Activated CD8-positive, alpha-beta memory T cell treated with anti-CD3 and anti-CD28 coated beads for 4 hours (primary cell): ENCODE measurements at places on chromosomes 5 and 9.

GRCh38 chr9:89428901-89429890 lies 68.7 kb downstream of the SEMA4D start:
- peak; percentile 44 for DNase-seq

- DNase-seq = no peak
These were observed 18.3 kb upstream of the TERT start for GRCh38 chr5:1312993-1313833.

GRCh38 chr9:136023410-136024225 lies 62.4 kb upstream of the UBAC1 start:
- no peak for DNase-seq

GRCh38 chr9:121910491-121911040 lies 182.5 kb downstream of the TTLL11 start:
- no peak for DNase-seq

- no peak for DNase-seq
These were observed 33.3 kb downstream of the FBXL7 start for GRCh38 chr5:15533129-15533893.

- no peak for DNase-seq
These were observed 26.5 kb downstream of the ANKRD33B start for GRCh38 chr5:10590226-10590999.

DNA sequence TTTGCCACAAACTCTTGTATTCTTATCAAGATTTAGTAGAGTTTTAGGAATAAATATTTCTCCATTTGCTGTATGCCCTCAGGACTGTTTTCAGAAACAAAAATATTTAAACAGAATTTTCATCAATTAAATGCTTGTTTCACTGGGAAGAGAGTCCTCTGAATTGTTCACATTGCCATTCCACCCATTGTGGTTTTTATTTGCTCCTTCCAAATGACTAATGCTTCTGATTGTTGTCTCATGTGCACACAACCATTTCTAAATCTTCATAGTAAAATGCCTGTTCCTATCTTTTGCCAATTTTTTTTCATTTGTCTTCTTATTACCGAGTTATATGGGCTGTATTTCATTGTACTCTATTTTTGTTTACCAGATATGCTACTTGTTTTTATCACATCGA lies 10.6 kb downstream of the MARCOL start:
- DNase-seq = no peak

DNA sequence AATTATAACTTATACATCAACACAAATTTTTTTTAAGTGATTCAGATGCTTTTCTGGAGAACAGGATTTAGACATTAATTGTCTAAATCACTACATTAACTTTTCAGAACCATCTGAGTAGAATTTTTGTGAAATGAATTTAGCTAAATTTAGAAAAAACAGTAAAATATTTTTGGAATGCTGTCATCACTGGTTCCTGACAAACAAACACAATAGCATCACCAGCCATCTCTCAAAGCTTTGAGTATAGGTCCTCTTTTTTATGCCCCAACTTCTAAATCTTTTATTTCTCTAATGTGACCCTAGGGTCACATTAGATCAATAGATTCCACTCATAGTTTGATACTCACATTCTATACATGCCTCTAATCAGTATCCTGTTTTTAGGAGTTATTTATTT lies 104.6 kb downstream of the PRR16 start:
- no peak for DNase-seq

DNA sequence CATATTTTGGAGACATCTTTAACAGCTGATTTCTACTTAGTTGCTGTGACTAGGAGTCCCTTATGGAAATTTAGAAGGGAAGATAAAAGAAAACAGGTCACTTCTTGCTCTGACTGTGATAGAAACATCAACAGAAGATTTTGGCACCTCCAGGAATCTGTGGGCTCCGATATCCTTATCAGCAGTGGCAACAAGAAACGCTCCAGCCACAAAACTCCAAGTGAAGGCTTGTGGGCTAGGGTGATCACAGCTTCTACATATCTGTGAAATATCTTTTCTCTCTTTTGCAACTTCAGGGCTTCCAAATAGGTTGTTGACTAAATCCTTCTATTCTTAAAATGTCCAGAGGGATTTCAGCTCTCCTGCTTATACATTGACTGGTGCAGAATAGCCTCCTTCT lies 1625.5 kb upstream of the CDH6 start:
- no peak for DNase-seq

DNA sequence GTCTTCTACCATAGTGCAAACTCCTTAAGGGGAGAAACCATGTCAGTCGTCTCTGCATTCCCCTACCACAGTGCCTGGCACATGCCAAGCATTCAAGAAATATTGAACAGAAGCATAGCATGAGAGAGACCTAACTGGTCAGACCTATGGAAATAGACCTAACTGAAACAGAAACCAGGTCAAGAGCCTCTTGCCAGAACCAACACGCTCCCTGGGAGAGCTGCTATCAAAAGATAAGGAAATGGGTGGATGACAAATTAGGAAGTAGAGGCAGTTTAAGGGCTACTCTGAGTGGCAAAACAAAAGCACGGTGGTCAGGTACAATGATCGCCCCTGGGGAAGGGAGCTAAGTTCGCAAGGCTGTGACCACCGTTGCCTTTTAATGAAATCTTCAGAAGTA lies 66.0 kb upstream of the SMIM15 start:
- DNase-seq = no peak

- DNase-seq = no peak
These were observed 1.3 kb upstream of the PARP8 start for GRCh38 chr5:50665091-50665490.

DNA sequence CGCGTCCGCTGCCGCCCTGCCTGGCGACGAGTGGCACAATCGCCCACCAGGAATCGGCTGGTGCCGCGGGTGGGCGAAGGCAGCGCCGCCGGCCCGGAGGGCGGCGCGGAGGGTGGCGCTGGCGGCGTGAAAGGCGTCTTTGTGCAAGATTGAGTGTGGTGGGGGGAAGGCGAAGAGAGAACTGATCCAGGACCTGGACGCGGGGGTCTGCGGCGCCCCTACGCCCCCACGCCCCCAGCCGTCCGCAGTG lies 4.6 kb upstream of the RGMB start:
- DNase-seq = no peak

DNA sequence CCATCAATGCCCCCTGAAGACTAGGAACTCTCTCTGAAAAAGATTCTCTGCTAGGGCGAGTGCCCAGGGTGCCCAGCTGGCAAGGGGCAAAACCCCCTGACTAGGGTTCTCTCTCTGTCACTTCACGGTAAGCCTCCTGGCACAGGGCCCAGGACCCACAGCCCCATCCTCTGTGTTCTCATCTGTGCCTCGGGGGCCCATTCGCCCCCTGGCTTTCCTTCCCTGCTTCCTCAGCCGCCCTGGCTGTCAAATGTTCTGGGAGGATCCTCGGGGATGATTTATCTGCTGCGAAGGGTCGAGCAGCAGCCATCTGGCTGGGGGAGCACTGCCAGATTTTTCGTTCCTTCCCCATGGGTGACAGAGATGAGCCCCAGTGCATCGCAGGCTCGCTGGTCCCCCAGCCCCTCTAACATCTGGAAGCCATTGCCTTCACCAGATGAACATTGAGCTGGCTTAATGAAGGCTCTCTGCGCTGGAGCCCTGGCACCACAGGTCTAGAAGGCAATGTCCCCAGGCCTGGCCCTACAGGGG lies 24.2 kb downstream of the HMCN2 start:
- DNase-seq = no peak

GRCh38 chr5:160743027-160743426 lies 109.0 kb downstream of the ATP10B start:
- no peak for DNase-seq

DNA sequence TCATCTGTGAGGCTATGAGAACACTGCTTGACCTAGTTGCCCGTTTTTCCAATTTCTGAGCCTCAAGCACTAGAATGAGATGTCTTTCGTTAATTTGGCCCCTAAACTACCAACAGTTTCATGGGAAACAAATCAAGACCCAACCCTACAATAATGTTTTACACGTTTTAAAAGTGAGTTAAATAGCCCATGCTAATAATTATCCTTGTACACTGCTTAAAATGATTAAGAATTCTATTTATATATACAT lies 2.3 kb upstream of the NR3C1 start:
- no peak for DNase-seq

- no peak for DNase-seq
These were observed 995.7 kb downstream of the CDH18 start for GRCh38 chr5:18992264-18992663.

GRCh38 chr9:124216474-124217176 lies 41.1 kb upstream of the NEK6 start:
- peak; percentile 45 for DNase-seq
